ENCODE measurements at places on chromosomes 1 and 21. TPM values are rescaled to one million over a fixed set of nuclear protein-coding genes. Genes with fewer than 3 reads are reported as not detected.

Gene POLR3C
- 34.2 TPM for total RNA-seq

Gene MFAP2
- 0.21 TPM for total RNA-seq

Gene USH2A
- total RNA-seq = not detected

Gene TCEANC2
- 2.6 TPM for total RNA-seq

Gene CCDC185
- not detected for total RNA-seq

Gene GPR153
- 1.1 TPM for total RNA-seq
